ENCODE measurements at places on chromosomes 2 and 18.
A peak's percentile ranks its signal among the peaks of the same experiment; 100 is the strongest.

- DNase-seq, result peak; percentile 84
These were observed 19.1 kb downstream of the CAPG start for GRCh38 chr2:85390941-85391669.

DNA sequence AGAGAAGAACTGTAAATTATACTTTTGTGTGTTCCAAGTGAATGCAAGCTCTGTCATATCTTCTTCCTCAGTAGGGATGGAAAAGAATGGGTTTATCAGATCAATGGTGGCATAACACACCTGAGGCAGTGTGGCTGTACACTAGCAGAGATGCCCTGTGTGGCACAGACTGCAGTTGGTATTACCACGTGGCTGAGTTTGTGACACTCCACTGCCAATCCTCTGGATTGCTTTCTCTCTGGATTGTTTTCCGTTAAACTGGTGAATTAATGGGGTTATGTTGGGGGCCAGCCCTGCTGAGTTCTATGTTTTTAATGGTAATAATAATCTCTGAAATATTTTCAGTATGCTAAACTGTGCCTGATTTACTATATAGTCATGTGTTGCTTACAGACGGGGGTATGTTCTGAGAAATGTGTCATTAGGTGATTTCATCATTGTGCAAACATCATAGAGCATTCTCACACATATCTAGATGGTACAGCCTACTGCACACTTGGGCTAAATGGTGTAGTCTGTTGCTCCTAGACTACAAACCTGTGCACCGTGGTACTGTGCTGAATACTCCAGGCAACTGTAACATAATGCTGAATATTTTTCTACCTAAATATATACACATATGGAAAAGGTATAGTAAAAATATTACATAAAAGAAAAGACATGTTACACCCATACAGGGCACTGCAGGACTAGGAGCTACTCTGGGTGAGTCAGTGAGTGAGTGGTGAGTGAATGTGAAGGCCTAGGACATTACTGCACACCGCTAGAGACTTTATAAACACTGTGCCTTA lies 84.7 kb upstream of the ST6GAL2 start:
- no peak for DNase-seq

DNA sequence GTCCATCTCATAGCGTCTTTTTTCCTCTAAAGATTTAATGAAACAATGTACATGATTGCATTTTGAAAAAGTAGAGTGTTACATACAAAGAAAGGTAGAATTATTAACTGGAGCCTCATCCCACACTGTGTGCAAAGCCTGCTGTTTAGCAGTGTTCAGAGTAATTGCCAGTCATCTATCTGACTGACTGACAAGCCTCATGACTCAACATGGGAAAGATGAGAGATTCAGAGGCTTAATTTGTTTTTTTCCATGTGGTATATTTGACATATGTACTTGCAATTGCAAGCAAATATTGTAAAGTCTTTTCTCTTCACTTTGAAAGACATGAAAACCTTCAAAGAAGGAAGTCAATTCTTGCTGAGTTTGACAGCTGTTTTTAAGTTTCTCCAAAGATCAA lies 14.7 kb downstream of the PCARE start:
- no peak for DNase-seq

DNA sequence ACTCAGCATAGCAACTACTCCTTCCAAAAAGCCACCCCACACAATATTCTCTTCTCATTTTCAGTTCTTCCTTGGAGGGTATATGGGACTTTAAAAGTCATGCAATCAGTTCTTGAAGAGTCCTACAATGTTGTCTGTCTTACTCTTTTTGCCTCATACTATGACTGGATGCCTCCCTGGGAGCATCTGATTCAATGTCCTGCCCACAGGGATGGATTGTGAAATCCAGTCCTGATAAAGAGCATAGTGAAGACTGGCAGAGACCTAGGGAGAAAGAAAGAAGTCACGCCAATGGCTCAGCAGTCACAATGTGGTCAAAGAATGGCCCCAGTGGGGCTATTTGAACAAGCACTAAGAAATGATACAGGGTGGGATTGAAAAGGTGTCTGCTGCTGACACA lies 155.1 kb upstream of the SERPINE2 start:
- no peak for DNase-seq

GRCh38 chr2:70861777-70862625 lies 26.4 kb upstream of the CD207 start:
- peak; percentile 76 for DNase-seq

- DNase-seq, result no peak
These were observed 312.0 kb downstream of the CELF4 start for GRCh38 chr18:37253394-37254235.

GRCh38 chr18:986051-986450 lies 81.4 kb downstream of the ADCYAP1 start:
- DNase-seq, result no peak

GRCh38 chr18:37565977-37566478 lies 430 bp upstream of the CELF4 start:
- DNase-seq, result no peak

GRCh38 chr2:23707096-23707495 lies 219.8 kb downstream of the ATAD2B start:
- DNase-seq, result no peak

DNA sequence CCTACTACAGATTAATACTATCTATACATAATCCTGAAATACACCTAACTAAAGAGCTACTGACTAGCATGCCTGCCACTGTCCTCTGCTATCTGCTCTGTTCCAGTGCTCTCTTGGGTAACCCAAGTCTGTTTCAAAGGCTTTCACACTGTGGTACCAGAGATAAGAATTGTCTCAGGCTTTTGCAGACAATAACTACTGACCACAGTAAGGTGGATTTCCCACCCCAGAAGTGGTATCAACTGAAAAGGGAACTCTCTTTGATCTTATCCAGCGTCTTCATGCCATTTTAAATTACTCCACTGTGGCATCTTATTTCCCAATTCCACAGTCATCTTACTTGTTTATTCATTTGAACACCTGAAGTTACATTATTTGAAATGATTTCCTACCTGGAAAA lies 190.2 kb downstream of the IKZF2 start:
- no peak for DNase-seq

GRCh38 chr18:13455960-13456481 lies 237.5 kb downstream of the LDLRAD4 start:
- peak; percentile 48 for DNase-seq

- DNase-seq, result no peak
These were observed 79.9 kb downstream of the EPAS1 start for GRCh38 chr2:46377101-46377581.

DNA sequence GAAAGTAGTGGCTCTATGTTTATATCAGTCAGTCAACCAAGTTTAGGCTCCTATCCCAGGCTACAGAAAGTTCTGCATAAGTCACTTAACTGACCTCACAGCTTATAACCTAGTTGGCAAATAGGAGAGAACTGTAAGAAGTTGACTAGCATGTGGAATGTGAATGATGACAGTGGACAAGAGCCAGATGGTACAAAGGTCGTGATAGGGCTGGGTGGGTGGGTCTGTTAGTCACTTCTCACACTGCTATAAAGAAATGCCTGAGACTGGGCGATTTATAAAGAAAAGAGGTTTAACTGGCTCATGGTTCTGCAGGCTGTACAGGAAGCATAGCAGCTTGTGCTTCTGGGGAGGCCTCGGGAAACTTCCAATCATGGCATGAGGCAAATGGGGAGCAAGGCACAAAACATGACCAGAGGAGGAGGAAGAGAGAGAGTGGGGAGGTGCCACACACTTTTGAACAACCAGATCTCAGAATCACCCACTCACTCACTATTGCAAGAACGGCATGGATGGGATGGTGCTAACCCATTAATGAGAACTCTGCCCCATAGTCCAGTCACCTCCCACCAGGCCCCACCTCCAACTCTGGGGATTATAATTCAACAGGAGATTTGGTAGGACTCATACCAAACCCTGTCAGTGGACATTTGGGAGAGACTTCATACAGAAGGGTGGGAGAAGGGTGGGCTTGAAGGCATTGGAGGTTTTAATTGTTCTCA lies 68.8 kb downstream of the LTBP1 start:
- no peak for DNase-seq

DNA sequence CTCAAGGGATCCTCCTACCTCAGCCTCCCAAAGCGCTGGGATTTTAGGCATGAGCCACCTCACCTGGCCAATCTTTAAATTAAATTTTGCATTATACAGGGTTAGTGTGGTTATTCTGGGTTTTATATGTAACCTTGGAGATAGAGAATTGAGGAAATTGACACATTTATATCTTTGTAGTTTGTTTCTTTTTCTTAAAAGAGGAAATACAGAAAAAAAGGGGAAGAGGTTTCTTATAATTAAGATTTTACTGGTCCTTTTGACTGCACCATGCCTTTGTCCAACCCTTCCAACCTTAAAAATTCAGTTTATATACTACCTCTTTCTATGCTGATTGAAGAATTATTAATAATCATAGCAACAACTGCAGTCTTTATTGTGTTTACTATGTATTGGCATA lies 210.1 kb upstream of the STON1 start:
- no peak for DNase-seq

DNA sequence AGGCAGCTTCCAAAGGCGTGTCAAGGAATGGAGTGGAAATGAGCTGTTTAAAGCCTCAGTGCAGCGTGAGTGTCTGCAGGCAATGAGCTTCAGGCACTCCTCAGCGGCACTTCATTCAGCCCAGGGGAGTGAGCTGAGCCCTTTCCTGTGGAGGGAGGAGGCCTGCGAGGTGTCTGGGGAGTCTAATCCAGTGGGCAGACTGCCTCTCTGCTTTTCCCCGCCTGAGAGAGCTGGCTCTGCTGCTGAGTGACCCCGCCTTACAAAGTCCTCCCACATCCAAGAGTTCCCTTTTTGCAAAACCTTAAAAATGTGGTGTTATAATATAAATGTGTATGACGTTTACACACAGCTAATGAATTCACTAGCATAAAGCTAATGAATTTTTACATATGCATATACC lies 7.0 kb upstream of the LDLRAD4 start:
- no peak for DNase-seq

DNA sequence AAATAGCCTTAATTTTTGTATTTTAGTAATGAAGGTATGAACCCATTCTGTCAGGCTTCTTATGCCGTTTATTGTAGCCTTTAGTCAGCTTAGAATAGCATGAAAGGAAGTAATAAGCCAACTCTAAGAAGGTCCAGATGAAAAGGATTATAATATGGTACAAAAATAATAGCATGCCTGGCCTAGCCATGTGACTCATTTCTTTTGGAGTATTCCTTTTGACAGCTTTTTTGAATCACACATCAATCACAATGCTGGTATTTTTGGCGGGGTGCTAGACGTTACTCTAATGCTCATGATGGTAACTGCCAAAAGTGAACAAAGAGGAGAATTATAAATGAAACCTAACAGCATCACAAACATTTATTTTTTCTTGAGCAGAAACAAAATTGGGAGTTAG lies 19.9 kb downstream of the FMNL2 start:
- no peak for DNase-seq

DNA sequence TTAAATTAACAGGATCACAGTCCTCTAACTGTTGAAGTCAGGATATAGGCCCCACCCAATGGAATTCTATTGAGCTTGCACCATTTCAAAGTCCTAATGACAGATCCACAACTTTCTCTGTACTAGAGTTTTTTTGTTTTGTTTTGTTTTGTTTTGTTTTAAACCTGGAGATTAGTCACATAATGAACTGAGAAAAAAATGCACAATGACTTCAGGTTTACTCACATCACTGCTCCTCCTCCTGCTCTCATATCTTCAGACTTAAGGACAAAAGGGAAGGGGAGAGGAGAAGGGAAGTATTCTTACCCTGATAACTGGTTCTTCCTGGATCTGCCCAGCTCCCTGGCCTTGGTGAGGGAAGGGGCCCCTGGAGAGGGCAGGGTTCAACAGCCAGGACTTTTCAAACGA lies 208.2 kb upstream of the EPHA4 start:
- DNase-seq, result no peak

DNA sequence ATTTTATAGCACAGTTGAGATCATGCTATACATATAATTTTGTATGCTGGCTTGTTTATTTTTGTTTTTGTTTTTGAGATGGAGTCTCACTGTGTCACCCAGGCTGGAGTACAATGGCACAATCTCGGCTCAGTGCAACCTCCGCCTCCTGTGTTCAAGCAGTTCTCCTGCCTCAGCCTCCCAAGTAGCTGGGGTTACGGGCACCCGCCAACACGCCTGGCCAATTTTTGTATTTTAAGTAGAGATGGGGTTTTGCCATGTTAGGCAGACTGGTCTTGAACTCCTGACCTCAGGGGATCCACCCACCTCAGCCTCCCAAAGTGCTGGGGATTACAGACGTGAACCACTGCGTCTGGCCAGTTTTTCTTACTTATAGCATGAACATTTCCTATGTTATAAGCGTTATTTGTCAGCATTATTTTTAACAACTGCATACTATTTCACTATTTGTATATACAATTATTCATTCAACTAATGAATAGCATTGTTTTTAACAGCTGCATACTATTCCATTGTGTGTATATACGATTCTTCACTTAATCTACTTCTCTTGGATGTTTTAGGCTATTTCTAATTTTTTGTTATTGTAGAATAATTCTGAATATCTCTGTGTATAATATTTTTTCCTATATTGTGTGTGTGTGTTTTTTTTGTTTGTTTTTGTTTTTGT lies 3.5 kb downstream of the EHD3 start:
- no peak for DNase-seq

All from CD4-positive, alpha-beta T cell treated with Interleukin-6 for 4 hours (primary cell).